ENCODE measurements at places on chromosomes 3 and 15. TPM values are rescaled to one million over a fixed set of nuclear protein-coding genes. Genes with fewer than 3 reads are reported as not detected.

PLCD1 gene
- 47.2 TPM for total RNA-seq

RGMA gene
- total RNA-seq, result 1.3 TPM

TKT gene
- total RNA-seq, result 810 TPM

STAC gene
- 6.8 TPM for total RNA-seq

GRCh38 chr3:127660621-127661251 lies 12.0 kb upstream of the ABTB1 start:
- no peak overlapping the region for H3K27ac ChIP-seq
- H3K27me3 ChIP-seq, result no peaks in the 10 kb centered on the region
- H3K36me3 ChIP-seq, result no peaks in the 10 kb centered on the region
- DNase-seq, result no peak

GRCh38 chr3:160618878-160619277 lies 53.5 kb upstream of the KPNA4 start:
- no peaks in the 10 kb centered on the region for H3K36me3 ChIP-seq
- H3K4me3 ChIP-seq, result no peak overlapping the region
- H3K27me3 ChIP-seq, result no peaks in the 10 kb centered on the region
- DNase-seq, result peak; percentile 6
- no peak overlapping the region for H3K27ac ChIP-seq
- H3K4me1 ChIP-seq, result no peaks in the 10 kb centered on the region

- no peaks in the 10 kb centered on the region for H3K36me3 ChIP-seq
- no peak overlapping the region for H3K4me3 ChIP-seq
- H3K27me3 ChIP-seq, result no peaks in the 10 kb centered on the region
- H3K4me1 ChIP-seq, result no peaks in the 10 kb centered on the region
- no peak overlapping the region for H3K27ac ChIP-seq
- no peak for DNase-seq
Observed at GRCh38 chr3:119333773-119334509, 39.8 kb downstream of the ARHGAP31 start.

- H3K36me3 ChIP-seq, result no peaks in the 10 kb centered on the region
- H3K27me3 ChIP-seq, result no peaks in the 10 kb centered on the region
- H3K27ac ChIP-seq, result no peak overlapping the region
- peaks cover 2% of the 10 kb centered on the region for H3K4me1 ChIP-seq
Observed at GRCh38 chr3:67783281-67784250, 129.2 kb upstream of the SUCLG2 start.

GRCh38 chr15:31350771-31351170 lies 24.1 kb downstream of the KLF13 start:
- H3K36me3 ChIP-seq, result no peaks in the 10 kb centered on the region
- H3K27me3 ChIP-seq, result no peaks in the 10 kb centered on the region
- no peak overlapping the region for H3K27ac ChIP-seq
- no peak for DNase-seq
- H3K4me1 ChIP-seq, result peaks cover 21% of the 10 kb centered on the region

DNA sequence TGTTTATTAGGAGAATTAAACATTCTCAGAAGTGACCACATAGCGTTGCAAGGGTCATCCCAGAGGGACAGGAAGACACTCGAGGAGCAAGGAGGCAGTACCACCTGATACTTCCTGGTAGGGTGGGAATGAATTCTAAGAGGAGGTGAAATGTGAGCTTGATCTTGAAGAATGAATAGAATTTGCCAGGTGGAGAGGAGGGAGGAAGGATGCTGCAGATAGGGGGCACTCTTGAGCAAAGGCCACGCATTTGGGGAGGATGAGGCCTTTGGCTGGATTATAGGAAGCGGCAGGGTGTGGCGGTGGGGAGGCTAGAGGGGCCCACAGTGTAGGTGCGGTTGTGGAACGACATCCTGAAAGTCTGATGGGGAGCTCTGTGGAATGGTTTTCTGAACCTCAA lies 33.5 kb downstream of the CHCHD6 start:
- H3K4me1 ChIP-seq, result no peaks in the 10 kb centered on the region
- H3K27ac ChIP-seq, result no peak overlapping the region
- H3K27me3 ChIP-seq, result no peaks in the 10 kb centered on the region
- no peak overlapping the region for H3K4me3 ChIP-seq

DNA sequence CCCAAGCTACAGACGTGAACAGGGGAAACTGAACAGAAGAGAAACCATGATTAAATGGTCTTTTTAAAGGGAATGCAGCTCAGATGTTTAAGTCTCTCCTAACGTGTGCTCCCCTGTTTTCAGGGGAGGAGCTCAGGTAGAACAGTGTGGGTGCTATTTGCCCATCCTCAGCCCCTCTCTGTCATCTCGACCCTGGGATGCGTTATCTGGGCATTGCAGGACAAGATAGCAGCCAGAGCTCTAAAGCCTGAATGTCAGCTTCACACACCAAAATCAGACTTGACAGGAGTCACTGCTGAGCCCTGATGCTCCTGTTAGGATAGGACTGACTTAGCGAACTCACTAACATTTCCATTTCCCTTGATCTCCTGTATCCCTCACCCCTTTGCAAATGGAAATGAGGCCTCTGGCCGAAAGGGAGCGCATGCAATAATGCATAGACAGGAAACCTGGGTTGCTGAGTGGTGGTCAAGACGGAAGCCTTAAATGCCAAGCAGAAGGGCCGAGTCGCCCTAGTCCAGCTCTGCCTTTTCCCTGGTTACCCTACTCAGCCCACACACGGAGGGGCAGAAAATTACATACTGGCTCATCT lies 234.9 kb upstream of the TPM1 start:
- H3K4me1 ChIP-seq, result no peaks in the 10 kb centered on the region
- no peaks in the 10 kb centered on the region for H3K27me3 ChIP-seq
- H3K4me3 ChIP-seq, result no peak overlapping the region
- peaks cover 1% of the 10 kb centered on the region for H3K36me3 ChIP-seq
- DNase-seq, result no peak

Data from fibroblast of lung (primary cell).